HTR-8/SVneo (cell line): ENCODE measurements at places on chromosomes 3 and 15.

DNA sequence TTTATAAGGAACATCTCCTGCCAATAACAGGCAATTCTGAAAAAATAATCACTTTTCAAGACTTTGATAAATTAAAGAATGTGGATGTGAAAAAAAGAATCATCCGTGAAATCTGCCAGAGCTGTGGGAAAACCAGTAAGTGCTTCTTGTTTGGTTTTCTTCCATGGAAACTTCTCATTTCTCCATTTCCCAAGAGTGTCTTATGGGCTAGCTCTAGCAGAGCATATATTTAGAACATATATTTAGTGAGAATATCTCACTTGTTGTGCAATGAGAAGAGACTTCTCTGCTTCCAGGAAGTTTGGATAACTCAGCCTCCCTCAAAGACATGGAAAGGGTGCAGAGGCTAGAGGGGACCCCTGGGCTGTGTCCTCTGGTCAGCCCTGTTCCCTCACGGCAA, 49.9 kb downstream of the COL6A5 start:
- DNase-seq: no peak

DNA sequence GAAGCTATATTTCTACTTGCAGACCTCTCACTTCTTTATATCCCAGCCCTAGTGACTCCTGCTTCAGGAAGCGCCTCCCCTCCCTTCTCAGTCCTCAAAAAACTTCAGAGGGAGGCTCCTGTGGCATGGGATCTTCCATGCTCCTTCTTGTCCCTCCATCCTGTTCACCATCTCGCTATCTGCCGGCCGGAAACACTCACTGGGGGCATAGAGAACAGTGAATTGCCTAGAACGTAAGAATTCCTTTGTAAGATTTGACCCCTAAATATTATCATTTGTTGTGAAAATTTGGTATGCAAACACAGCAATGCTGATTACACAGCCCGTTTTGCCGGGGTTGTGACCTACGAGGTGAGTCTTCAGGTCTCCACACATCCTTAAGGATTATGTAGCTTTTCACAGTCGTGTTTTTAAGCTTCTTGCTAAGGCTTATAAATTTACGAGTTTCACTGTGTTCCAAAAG, 218.7 kb upstream of the ATP10A start:
- no peak for DNase-seq

- DNase-seq: no peak
Observed at GRCh38 chr3:33063651-33064051, 33.3 kb downstream of the GLB1 start.

- DNase-seq: no peak
Observed at GRCh38 chr3:184560531-184560930, 1.1 kb upstream of the EPHB3 start.

- DNase-seq: no peak
Observed at GRCh38 chr3:66823009-66823397, 175.1 kb upstream of the KBTBD8 start.
